ENCODE measurements at places on chromosomes 5 and 9. TPM values are rescaled to one million over a fixed set of nuclear protein-coding genes. Genes with fewer than 3 reads are reported as not detected.

The ELOVL7 gene
- 22.7 TPM for total RNA-seq

The OR1L4 gene
- total RNA-seq, result not detected

The CORO2A gene
- 17.1 TPM for total RNA-seq

The SHISAL2B gene
- total RNA-seq, result not detected

The TMEM252 gene
- not detected for total RNA-seq
